ENCODE measurements at places on chromosomes 4 and X.

DNA sequence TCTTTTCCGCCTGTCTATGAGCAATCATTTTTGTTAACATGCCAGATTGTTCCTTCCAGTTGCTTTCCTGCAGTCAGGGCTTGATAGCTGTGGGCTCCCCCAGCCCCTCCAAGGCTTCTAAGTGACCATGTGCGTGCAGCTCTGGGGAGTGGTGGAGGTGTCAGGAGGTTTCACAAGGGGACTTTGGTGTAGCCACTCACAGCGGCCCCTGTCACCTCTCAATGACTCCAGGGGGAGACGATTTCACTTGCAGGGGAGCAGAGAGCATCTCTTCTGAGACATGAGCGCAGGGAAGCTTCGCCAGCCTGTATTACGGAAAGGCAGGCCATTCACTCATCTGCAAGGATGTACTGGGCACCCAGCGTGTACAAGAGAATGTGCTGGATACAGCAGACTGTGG lies 3.1 kb upstream of the GPR78 start:
- no peaks in the 10 kb centered on the region for H3K4me1 ChIP-seq
- no peak for DNase-seq
- H3K4me3 ChIP-seq = no peak overlapping the region
- H3K27me3 ChIP-seq = peaks cover 46% of the 10 kb centered on the region
- H3K27ac ChIP-seq = no peak overlapping the region
- no peaks in the 10 kb centered on the region for H3K36me3 ChIP-seq

DNA sequence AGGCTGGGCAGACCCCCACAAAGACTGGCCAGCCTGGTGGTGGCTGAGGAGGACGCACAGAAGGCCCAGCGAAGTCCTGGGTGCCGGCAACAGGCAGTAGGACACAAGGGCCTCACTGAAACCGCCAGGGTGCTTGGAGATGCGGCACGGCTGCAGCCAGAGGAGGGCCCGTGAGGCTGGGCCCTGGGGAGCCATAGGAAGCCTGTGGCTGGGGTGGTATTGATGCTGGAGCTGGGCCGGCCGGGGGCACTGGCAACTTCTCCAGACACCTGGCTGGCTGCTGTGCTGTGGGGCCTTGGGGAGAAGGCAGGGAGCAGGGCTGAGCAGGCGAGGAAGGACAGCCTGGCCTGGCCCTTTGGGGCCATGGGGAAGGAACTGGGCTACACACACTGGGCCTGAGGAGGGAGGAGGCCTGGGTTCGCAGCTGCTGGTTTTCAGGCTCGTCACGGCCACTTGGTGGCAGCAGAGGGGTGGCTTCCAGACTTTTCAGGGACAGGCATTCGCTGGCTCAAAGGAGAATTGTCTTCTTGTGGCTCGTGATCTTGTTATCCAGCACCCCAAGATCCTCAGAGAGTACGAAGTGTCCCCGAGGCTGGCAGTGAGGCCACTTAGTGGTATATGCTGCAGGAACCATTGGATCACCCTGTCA lies 37.2 kb downstream of the ATP2B3 start:
- DNase-seq = no peak
- H3K27me3 ChIP-seq = no peaks in the 10 kb centered on the region
- no peaks in the 10 kb centered on the region for H3K4me1 ChIP-seq
- H3K36me3 ChIP-seq = no peaks in the 10 kb centered on the region
- no peak overlapping the region for H3K27ac ChIP-seq

- no peak overlapping the region for H3K4me3 ChIP-seq
- no peak overlapping the region for H3K27ac ChIP-seq
- H3K36me3 ChIP-seq = no peaks in the 10 kb centered on the region
- no peaks in the 10 kb centered on the region for H3K4me1 ChIP-seq
- DNase-seq = no peak
These were observed 56.8 kb downstream of the SPANXN4 start for GRCh38 chrX:143082537-143082936.

DNA sequence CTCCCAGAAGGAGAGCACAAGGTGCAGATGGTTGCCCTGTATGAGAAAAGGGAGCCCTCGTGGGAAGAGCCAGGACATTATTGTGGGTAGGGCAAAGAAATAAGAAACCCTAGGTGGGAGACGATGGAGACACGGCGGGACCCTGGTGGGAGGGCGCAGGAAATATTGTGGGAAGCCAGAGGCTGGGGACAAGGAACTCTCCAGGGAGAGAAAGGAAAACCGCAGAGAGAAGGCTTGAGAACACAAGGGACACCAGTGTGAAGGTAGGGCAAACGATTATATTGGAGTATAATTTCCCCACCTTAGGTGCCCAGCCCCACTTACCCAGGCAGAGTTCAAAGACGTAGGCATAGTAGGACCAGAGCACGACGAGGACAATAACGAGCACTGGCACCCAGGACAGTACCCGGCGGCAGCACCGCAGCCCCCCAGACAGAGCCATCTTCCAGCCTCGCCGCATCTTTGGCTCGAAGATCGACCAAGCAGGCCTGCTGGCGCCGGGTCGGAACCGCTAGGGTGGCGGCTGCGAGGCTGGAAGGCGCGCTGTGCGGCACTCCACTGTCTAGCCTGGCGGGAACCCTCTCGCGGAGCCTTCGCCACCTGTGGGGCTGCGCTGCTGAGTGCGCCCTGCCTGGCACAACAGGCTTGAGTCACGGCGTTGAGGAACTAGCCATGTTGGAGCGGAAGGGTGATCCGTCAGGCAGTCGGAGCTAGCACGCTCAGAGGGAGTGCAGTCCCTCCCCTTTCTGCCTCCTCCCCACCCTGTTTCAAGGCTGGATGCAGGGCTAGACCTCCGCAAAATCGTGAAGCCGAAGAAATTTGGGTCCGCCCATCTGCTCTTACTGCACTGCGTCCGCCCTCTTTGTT lies at the start of gene ZDHHC15:
TSS of gene ZDHHC15 (minus strand) at position 473 of the 867 bp plus-strand sequence. CDS start at position 460, 13 bp downstream.
- H3K36me3 ChIP-seq = no peaks in the 10 kb centered on the region
- no peaks in the 10 kb centered on the region for H3K4me1 ChIP-seq
- DNase-seq = peak; percentile 73
- H3K27ac ChIP-seq = peak within 1 kb of the TSS; percentile 76
- H3K27me3 ChIP-seq = no peaks in the 10 kb centered on the region

DNA sequence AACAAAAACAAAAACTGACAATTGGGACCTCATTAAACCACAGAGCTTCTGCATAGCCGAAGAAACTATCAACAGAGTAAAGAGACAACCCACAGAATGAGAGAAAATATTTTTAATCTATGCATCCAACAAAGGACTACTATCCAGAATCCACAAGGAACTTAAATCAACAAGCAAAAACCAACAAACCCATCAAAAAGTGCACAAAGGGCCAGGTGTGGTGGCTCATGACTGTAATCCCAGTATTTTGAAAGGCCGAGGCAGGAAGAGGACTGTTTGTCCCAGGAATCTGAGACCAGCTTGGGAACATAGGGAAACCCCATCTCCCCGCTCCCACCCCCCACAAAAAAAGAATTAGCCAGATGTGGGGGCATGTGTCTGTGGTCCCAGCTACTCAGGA lies 10.7 kb downstream of the C4orf51 start:
- H3K27ac ChIP-seq = no peak overlapping the region
- H3K4me1 ChIP-seq = no peaks in the 10 kb centered on the region
- no peaks in the 10 kb centered on the region for H3K27me3 ChIP-seq
- H3K36me3 ChIP-seq = peaks cover 2% of the 10 kb centered on the region
- no peak for DNase-seq

GRCh38 chr4:158193171-158193749 lies 17.0 kb upstream of the TMEM144 start:
- H3K4me1 ChIP-seq = peaks cover 3% of the 10 kb centered on the region
- no peak overlapping the region for H3K27ac ChIP-seq
- peaks cover 3% of the 10 kb centered on the region for H3K36me3 ChIP-seq

- H3K4me1 ChIP-seq = no peaks in the 10 kb centered on the region
- H3K27me3 ChIP-seq = no peaks in the 10 kb centered on the region
- H3K36me3 ChIP-seq = no peaks in the 10 kb centered on the region
- H3K4me3 ChIP-seq = no peak overlapping the region
These were observed 89.1 kb downstream of the DCAF8L2 start for GRCh38 chrX:27679281-27679680.

DNA sequence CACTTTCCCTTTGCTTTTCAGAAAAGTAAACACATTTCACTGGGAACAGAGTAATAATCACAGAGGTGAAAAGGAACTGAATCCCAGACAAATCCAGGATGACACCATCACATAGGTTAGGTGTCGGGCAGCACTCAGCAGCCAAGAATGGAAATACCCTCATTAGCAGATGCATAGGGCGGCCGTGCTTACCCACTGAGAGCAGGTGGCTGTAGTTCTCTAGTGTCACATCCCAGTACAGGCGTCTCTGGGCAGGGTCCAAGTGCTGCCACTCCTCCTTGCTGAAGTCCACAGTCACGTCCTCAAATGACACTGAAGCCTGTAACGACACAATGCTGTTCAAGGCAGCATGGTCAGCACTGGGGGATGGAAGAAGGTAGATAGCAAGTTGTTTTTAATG lies 26.9 kb downstream of the ZNF41 start:
- DNase-seq = no peak
- H3K27me3 ChIP-seq = no peaks in the 10 kb centered on the region
- H3K27ac ChIP-seq = no peak overlapping the region
- H3K4me1 ChIP-seq = no peaks in the 10 kb centered on the region

GRCh38 chr4:126395664-126396063 lies 1080.9 kb downstream of the FAT4 start:
- H3K36me3 ChIP-seq = no peaks in the 10 kb centered on the region
- no peak overlapping the region for H3K4me3 ChIP-seq
- no peak overlapping the region for H3K27ac ChIP-seq
- H3K27me3 ChIP-seq = no peaks in the 10 kb centered on the region

DNA sequence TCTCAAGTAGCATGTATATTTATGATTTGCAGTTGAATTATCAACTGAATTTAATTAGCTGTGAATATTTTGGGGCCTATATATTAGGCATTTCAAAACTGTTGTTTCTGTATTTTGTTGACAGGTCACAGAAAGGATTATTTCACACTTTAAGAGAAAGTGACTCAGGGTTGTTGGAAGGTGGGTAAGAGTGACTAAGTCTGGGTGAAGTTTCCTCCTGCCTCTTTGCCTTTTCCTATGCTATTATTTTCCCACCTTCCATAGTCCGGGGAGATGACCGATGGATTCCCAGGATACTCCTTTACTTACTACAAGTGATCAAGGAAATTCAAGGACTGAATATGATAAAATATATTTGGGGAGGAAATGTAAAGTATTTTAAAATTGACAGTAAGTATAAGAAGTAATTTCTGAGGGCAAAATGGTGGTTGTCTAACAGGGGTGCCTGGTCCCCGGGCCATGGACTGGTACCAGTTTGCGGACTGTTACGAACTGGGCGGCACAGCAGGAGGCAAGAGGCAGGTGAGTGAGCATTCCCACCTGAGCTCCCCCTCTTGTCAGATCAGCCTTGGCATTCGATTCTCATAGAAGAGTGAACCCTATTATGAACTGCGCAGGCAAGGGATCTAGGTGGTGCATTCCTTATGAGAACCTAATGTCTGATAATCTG lies 175.5 kb upstream of the GPRIN3 start:
- no peaks in the 10 kb centered on the region for H3K4me1 ChIP-seq
- H3K27me3 ChIP-seq = peaks cover 3% of the 10 kb centered on the region
- H3K4me3 ChIP-seq = no peak overlapping the region
- DNase-seq = no peak
- no peak overlapping the region for H3K27ac ChIP-seq
- H3K36me3 ChIP-seq = no peaks in the 10 kb centered on the region

- peaks cover 30% of the 10 kb centered on the region for H3K4me1 ChIP-seq
- H3K4me3 ChIP-seq = no peak overlapping the region
- H3K27me3 ChIP-seq = no peaks in the 10 kb centered on the region
- no peaks in the 10 kb centered on the region for H3K36me3 ChIP-seq
These were observed 5.3 kb downstream of the APOO start for GRCh38 chrX:23902419-23902818.

GRCh38 chrX:116379854-116380253 lies 56.6 kb upstream of the SLC6A14 start:
- no peaks in the 10 kb centered on the region for H3K27me3 ChIP-seq
- H3K4me1 ChIP-seq = no peaks in the 10 kb centered on the region
- DNase-seq = no peak
- H3K36me3 ChIP-seq = no peaks in the 10 kb centered on the region
- H3K27ac ChIP-seq = no peak overlapping the region

DNA sequence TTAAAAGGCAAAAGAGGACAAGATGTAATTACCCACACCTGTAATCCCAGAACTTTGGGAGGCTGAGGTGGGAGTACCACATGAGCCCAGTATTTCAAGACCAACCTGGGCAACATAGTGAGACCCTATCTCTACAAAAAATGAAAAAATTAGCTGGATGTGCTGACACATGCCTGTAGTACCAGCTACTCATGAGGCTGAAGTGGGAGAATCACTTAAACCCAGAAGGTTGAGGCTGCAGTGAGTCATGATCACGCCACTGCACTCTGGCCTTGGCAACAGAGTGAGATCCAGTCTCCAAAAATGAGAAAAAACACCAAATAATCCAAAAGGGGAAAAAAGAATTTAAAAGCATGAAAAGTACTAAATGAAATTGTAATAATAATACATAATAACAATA lies 30.8 kb downstream of the NR0B1 start:
- no peaks in the 10 kb centered on the region for H3K27me3 ChIP-seq
- H3K4me1 ChIP-seq = no peaks in the 10 kb centered on the region
- H3K27ac ChIP-seq = no peak overlapping the region
- H3K4me3 ChIP-seq = no peak overlapping the region

- DNase-seq = no peak
- no peaks in the 10 kb centered on the region for H3K36me3 ChIP-seq
- H3K27me3 ChIP-seq = no peaks in the 10 kb centered on the region
- H3K27ac ChIP-seq = no peak overlapping the region
- H3K4me3 ChIP-seq = no peak overlapping the region
- H3K4me1 ChIP-seq = no peaks in the 10 kb centered on the region
These were observed 122.2 kb upstream of the GC start for GRCh38 chr4:71906096-71906495.

- H3K4me1 ChIP-seq = no peaks in the 10 kb centered on the region
- no peaks in the 10 kb centered on the region for H3K27me3 ChIP-seq
- H3K27ac ChIP-seq = no peak overlapping the region
- peaks cover 8% of the 10 kb centered on the region for H3K36me3 ChIP-seq
- no peak for DNase-seq
- no peak overlapping the region for H3K4me3 ChIP-seq
These were observed 169.7 kb downstream of the RAP1GDS1 start for GRCh38 chr4:98430708-98431403.

DNA sequence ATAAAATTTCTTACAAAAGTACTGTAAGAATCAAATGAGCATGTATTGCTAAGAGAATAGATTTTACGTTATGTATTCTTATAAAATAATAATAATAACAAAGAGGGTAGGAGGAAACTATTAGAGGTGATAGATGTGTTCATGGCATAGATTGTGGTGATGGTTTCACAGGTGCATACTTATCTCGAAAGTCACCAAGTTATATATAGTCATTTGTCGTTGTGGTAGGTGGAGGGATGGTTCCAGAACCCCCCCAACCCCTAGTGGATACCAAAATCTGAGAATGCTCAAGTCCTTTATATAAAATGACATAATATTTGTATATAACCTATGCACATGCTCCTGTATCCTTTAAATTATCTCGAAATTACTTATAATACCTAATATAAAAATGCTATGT lies 36.7 kb upstream of the H2AZ1 start:
- no peak for DNase-seq
- no peaks in the 10 kb centered on the region for H3K36me3 ChIP-seq
- H3K4me3 ChIP-seq = no peak overlapping the region
- peaks cover 1% of the 10 kb centered on the region for H3K4me1 ChIP-seq
- no peaks in the 10 kb centered on the region for H3K27me3 ChIP-seq

- H3K27ac ChIP-seq = no peak overlapping the region
- peaks cover 8% of the 10 kb centered on the region for H3K4me1 ChIP-seq
These were observed 155.8 kb downstream of the ARAP2 start for GRCh38 chr4:36088542-36088941.
